ENCODE measurements at places on chromosomes 6 and 20.

DNA sequence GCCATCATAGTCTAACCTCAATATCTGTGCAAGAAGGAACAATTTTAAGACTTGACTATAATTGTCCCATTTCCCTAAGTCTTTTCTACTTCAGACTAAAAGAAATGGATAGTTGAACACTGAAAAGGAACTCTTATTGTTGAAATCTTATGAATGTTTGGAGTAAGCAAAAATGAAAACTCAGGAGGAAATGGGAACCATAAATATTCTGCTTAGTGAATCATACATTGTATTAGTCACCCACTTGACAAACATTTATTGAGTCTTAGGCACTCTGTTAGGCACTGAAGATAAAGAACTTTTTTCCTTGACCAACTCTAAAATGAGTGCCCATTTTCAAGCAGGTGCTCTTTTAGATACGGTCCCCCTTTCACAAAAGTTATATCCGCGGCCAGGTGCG lies 8.7 kb downstream of the CCDC170 start:
- no peak for DNase-seq

DNA sequence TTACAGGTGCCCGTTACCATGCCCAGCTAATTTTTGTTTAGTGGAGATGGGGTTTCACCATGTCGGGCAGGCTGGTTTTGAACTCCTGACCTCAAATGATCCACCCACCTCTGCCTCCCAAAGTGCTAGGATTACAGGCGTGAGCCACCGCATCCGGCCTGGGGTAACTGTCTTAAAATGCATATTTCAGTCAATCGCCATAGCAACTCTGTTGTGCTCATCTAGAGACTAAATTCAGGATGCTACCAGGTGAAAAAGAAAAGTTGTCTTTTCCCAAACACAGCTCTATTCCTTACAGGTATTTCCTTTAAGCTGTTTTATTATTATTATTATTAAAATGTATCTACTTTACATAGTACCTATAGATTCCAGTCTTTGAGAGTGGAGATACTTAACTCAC lies 66.6 kb downstream of the RNF182 start:
- DNase-seq, result no peak

DNA sequence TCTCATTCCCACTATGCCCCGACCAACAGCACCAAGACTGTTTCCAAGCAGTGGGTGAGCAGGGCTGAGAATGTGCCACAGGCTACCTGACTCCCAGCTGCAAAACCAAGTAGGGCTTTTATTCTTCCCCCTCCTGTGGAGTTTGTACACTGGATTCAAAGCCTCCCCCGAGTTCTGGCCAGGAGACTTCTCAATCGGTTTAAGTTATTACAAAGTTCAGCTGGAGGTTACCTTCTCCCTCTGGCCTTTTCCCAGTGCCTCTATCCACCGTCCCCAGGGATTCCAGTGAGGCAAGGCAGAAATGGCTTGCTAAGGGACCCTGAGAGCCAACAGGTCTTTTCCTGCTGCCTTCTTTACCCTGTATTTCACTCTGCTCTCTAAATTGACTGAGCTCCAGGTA lies 217.0 kb downstream of the ADGRG6 start:
- DNase-seq, result no peak

GRCh38 chr6:3500262-3501014 lies 43.6 kb upstream of the SLC22A23 start:
- DNase-seq, result no peak

GRCh38 chr6:81727876-81728517 lies 24.5 kb downstream of the TENT5A start:
- no peak for DNase-seq

Measured in AG09309 (cell line).